CD4-positive, alpha-beta T cell (primary cell): ENCODE measurements at places on chromosomes 11 and 22. TPM values are rescaled to one million over a fixed set of nuclear protein-coding genes. Genes with fewer than 3 reads are reported as not detected.

BCL2L13 gene
- 10.0 TPM for total RNA-seq

CNTF gene
- 3.9 TPM for total RNA-seq

SLC43A1 gene
- 3.1 TPM for total RNA-seq

SUSD2 gene
- 1.5 TPM for total RNA-seq
